ENCODE measurements at places on chromosomes 5 and 9. TPM values are rescaled to one million over a fixed set of nuclear protein-coding genes. Genes with fewer than 3 reads are reported as not detected.

Gene IL13
- total RNA-seq = not detected

Gene GSN
- 966 TPM for total RNA-seq

- DNase-seq = peak; percentile 65
Measured at GRCh38 chr9:93302586-93303257, 118.8 kb downstream of the WNK2 start.

GRCh38 chr5:107367939-107368338 lies 302.8 kb downstream of the EFNA5 start:
- DNase-seq = no peak

DNA sequence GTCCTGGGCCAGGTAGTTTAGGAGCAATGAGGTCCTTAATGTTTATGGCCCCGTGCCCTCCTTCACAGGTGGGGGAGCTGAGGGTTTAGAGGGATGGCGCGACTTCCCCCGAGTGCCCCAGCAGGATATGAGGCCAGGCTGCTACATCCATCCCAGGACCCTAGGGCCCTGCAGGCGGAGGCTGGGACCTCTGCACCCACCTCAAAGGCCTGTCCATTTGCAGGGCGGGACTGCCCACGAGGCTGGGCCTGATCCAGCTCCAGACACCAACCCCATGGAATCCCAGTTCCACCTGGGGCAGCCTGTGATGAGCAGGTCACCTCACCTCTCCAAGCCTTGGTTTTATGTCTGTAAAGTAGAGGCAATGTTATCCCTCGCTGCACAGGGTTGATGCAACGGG lies 142.1 kb downstream of the RXRA start:
- peak; percentile 39 for DNase-seq

All from Right ventricle myocardium inferior (tissue), 1 donor.